ENCODE measurements at places on chromosomes 4 and X. TPM values are rescaled to one million over a fixed set of nuclear protein-coding genes. Genes with fewer than 3 reads are reported as not detected.

KANTR gene
- total RNA-seq, result 9.5 TPM

MSX1 gene
- not detected for total RNA-seq

TRIM61 gene
- total RNA-seq, result 5.0 TPM

ARX gene
- not detected for total RNA-seq

STARD8 gene
- total RNA-seq, result 3.0 TPM

MAPK10 gene
- 2.5 TPM for total RNA-seq

NXT2 gene
- total RNA-seq, result 13.5 TPM

UNC5C gene
- 1.3 TPM for total RNA-seq

GLRB gene
- total RNA-seq, result 0.54 TPM

CXCL10 gene
- not detected for total RNA-seq

LGI2 gene
- 4.8 TPM for total RNA-seq

SPANXA1 gene
- not detected for total RNA-seq

GPM6B gene
- 132 TPM for total RNA-seq

SOX3 gene
- 38.9 TPM for total RNA-seq

DMD gene
- 7.4 TPM for total RNA-seq

Measured in H1 (cell line).